Putamen (tissue), 1 donor: ENCODE measurements at places on chromosomes 5 and 9.

DNA sequence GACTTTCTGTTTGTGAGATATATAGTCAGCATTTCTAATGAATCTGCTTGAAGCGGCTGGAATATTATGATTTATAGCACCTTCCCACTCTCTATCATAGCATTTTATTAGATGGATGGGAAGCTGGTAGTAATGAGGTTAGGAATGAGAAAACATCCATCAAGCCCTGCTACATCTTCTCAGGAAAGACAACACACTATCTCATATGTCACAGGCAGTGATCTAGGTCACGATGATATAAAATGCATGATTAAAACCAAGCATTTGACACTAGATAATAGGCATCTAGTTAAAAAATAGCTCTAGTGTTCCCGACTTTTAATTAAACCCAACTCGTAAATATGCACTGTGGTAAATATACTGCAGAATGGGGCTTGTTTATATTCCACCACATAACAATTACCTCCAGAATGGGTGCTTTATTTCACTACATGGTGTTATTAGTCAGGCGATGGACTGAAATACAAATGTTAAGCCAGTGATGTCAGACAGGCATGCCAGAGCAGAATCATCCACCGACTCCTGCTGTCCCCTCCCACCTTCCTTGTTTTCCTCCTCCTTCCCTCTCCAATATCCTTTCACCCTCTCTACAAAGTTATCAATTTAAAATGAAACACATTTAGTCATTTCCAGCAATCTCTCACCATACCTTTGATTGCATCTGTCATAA is 286.8 kb downstream of the SPATA31D1 start:
- DNase-seq = no peak

DNA sequence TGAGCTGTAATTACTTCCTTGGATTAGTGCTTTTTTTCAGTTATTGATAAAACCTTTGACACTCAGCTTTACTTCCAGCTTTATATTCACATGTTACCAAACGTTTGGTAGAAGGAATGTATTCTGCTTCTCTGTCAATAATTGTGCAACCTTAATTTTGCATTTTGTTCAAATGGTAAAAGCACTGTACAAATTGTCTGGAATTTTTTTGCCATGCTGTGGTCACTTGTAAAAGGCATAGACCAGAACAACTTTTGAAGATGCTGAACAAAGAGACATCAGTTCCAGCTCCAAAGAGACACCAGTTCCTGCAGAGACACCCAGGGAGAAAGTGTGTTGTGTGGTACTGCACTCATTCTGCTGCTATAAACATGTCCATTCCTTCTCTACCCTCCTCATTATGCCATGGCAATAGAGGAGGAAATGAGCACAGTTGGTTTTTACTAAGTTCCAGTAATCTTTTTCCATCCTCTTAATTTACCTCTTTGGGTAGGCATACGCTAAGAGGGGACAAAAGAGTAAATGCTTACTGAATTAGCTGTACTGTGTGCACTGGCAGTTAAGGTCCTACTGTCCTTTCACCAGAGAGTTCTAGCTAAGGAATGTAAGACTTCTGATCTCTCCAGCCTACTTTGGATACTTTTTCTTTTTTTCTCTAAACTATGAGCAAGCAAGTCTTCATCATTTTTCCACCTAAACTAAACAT is 387.4 kb downstream of the FGF10 start:
- DNase-seq = no peak

GRCh38 chr5:34045996-34046395 is 3.0 kb upstream of the C1QTNF3 start:
- no peak for DNase-seq

DNA sequence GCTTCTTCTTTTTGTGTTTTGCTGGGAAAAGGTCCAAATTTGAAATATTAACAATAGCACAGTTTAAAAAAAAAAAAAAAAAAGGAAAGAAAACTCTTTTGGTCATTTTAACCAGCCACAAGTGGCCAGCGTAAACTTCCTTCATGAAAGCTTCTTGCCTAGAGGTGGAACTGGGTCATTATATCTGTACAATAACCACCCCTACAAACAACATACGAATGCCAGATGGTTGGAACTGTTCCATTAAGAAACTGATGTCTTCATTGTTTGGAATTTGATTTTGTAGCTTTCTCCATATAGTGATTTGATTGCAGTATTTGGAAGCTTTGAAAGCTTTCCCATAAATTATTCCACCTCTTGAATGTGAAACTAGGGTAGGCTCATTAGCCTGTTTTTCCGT is 18.3 kb upstream of the LPAR1 start:
- DNase-seq = no peak

GRCh38 chr5:126373375-126374108 is 49.7 kb upstream of the GRAMD2B start:
- DNase-seq = no peak

DNA sequence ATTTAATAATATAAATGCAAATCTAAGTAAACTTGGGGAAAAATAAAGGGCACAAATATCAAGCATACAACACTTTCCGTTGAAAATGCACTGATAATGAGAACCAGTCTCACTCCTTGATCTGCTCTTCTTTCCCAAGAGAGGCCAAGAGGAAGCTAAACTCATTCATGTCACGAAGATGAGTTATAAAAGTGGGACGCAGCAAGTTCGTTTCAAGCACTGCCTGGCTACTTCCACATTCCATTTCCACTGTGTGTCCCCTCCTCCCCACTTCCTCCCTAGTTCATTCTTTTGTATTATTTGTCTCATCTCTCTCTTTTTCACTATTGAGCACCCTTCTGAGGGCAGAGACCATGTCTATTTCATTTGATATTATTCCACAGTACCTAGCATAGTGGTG is 158.1 kb downstream of the SLC24A2 start:
- DNase-seq = no peak

GRCh38 chr5:36276864-36277263 is 24.8 kb downstream of the RANBP3L start:
- DNase-seq = peak; percentile 58

GRCh38 chr5:15926586-15926985 is 253.0 kb downstream of the MARCHF11 start:
- no peak for DNase-seq

- no peak for DNase-seq
Measured at GRCh38 chr5:95530416-95530815, 24.4 kb downstream of the SKIC3 start.

GRCh38 chr9:33787839-33788238 is 7.5 kb upstream of the PRSS3 start:
- no peak for DNase-seq

GRCh38 chr9:16682273-16682672 is 188.2 kb downstream of the BNC2 start:
- DNase-seq = no peak

GRCh38 chr5:68424799-68425537 is 209.4 kb downstream of the PIK3R1 start:
- no peak for DNase-seq

DNA sequence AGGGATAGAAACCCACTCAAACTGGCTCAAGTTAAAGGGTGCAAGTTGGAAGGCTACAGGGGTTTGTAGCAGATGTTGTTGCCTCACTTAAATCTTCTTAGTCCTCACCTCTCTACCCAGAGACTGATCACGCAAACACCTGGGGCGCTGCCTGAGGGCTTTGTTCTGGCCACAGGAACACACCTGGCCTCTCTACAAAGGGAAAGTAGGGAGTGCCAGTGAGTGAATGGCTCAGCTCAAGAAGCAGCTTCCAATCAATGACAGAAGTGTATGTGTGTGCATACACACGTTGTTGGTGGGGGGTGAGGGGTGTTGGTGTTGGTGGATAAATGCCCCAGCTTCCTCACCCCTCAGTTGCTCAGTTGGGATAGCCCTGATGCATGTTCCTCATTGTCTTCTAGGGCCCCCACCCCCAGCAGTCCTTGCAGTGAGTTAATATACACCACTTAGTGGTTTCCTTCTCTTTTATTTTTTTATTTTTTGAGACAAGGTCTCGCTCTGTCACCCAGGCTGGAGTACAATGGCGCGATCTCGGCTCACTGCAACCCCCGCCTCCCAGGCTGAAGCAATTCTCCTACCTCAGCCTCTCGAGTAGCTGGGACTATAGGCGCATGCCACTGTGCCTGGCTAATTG is 30.6 kb upstream of the CTNNA1 start:
- DNase-seq = no peak

DNA sequence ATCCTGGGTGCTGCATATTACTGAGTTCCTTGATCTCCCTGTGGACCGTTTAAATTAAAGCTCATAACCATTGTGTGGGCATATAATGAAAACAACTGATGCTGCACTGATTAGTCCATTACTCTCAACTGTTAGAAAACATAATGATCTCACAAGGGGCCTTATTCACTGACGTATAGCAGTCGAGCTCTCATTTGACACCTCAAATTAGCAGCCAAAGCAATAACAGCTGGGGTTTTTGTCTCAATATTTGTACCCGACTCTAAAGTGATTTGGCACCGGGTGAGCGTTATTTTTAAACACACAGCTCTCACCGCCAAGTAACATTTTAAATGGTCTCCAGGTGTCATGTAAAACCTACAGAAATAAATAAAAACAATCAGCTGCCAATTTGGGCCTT is 252.2 kb upstream of the PANK3 start:
- no peak for DNase-seq

DNA sequence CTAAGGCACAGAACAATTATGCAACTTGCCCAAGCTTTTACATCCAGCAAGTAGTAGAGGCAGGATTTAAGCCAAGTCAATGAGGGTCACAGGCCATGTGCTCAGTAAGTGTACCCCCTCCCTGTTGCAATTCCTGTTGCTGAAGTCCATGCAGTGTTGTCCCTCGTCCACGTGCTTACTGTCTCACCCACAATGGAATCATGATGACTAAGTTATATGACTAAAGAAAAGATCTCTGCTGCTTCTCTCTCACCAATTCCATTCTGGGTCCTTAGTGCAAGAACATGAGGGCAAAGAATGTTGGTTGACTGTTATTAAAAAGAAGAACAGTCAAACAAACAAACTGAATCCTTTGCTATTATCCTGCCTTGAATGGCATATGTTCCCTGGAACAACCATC is 233.6 kb upstream of the SLC24A2 start:
- no peak for DNase-seq

GRCh38 chr5:40733879-40734563 is 21.7 kb downstream of the TTC33 start:
- DNase-seq = no peak

GRCh38 chr9:96186591-96187011 is 115.4 kb downstream of the HSD17B3 start:
- DNase-seq = no peak

- no peak for DNase-seq
Measured at GRCh38 chr5:40983781-40984180, 74.5 kb downstream of the C7 start.

- DNase-seq = no peak
Measured at GRCh38 chr5:150780816-150781221, 2.3 kb downstream of the SMIM3 start.

DNA sequence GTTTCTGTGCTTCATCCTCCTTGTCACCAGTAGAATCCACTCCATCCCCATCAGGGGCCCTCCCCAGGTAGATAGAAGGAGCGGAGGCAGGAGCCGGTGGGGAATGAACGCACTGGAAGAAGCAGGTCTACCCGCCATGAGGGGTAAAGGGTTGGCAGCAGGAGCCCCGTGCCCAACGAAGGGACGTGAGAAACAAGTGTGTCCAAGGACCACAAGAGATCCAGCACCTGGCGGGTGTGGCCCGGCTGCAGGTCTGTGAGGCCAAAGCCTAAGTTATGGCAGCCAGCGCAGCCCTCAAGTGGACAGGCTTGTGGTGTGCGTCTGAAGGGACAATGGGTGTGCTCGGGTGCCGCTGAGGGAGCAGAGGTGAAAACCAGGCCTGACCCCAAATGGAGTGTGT is 94.3 kb downstream of the IRX2 start:
- no peak for DNase-seq

DNA sequence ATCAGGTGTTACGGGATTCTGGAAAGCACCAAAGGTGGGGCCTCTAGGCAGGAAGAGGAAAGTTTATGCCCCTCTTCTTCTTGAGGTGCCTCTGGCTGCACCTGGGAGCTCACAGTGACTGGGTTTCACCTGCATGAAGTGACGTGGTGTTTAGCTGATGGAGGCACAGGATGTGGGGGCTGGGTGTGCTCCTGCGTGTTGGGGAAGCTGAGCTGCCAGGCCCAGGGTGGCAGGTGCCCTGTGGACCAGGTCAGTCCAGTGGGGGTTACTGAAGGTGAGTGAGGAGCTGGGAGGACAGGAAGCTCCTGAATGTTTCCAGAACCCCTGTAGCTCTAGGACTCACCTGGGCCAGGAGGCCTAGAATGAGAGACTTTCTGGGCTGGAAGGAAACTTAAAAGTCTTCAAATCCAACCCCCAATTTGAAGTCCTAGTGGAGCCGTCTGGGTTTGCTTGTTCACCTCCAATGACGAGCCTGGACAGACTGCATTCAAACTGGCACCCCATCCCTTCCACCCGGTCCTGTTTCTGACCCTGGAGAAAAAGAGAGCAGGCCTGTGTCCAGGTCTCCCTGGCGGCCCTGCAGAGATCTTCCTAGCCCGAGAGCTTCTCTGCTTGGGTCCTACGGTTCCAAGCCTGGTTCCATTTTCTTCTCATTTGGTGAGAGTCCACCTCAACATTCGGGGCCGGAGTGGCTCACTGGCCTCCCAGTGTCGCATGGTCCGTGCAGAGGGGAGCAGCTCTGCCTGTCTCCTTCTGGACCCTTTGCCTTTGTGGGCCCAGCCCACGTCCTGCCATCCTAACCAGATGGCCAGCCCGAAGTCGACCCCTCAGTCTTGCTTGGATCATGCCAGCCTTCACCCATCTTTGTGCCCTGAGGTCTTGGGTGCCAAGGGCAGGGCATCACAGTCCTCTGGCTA is 22.3 kb downstream of the TRAF1 start:
- no peak for DNase-seq

GRCh38 chr9:96289392-96289791 is 12.6 kb downstream of the HSD17B3 start:
- no peak for DNase-seq

DNA sequence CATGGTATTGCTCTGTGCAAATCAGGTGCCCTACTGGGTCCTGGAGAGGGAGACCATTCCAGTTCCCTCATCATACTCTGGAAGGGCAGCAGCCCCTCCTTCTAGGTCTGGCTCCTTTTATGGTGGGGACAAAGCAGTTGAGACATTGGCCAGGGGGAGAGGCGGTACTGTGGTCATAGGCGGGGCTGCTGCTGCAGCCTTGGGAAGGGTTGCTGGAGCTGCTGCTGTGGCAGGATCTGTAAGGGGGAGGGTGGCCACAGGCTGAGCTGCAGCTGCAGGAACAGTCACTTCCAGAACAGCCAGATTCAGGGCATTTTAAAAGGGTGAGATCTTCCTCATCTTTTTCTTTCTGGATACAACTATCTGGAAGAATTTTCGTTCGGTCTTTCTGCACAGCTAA is 233.0 kb upstream of the SGCD start:
- peak; percentile 56 for DNase-seq

GRCh38 chr5:113378514-113378913 is 56.3 kb downstream of the TSSK1B start:
- DNase-seq = no peak

DNA sequence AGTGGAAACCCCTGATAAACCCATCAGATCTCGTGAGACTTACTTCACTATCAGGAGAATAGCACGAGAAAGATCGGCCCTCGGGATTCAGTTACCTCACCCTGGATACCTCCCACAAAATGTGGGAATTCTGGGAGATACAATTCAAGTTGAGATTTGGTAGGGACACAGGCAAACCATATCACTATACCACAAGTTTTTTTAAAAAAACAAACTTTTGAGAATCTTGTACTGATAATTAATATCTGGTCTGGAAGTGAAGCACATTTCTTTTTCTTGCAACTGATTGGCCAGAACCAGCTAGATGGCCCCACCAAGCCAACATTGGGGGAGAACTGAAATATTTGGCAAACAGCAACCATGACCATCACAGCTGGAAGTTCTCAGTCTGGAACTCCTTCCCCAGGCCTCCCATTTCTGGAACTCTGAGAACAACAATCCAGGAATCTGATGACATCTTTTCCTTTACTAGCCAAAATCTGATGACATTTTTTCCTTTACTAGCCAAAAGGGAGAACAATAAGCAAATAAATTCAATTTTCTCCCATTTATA is 51.8 kb upstream of the CDKN2B start:
- DNase-seq = no peak
